ENCODE measurements at places on chromosomes 11 and 22.

DNA sequence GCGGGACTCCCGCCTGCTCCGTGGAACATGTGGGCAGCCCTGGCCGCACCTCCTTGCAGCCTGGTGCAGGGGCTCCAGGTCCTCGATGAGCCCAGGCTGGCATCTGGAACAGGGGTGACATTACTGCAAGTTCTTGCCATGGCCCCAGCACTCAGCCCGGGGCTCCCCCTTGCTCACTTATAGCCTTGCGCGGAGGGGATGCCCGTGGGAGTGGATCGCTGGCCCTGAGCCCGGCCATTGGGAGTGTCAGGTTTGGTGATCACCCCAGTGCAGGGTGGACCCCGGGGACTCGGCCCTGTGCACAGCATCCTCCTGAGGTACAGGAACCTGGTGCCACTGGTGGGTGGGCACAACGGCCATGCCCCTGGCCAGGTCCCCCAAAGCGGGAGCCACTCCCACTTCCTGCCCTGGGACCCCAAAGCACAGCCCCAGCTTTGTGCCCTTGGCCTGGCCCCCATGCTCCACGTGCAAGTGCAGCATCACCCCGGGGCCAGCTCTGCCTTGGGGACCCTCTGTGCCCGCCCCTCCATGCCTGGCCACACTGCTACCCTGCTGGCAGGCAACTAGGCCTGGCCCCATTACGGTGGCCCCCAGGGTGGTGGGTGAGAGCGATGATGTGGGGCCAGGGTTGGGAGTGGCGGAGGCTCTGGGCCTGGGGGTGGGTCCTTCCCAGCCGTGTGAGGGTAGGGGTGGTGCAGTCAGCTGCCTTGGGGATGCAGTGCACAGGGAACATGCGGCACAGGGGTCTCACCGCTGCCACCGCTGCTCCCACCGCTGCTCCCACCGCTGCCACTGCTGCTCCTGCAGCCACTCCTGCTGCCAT is 439.8 kb downstream of the TBC1D22A start:
- DNase-seq = no peak

DNA sequence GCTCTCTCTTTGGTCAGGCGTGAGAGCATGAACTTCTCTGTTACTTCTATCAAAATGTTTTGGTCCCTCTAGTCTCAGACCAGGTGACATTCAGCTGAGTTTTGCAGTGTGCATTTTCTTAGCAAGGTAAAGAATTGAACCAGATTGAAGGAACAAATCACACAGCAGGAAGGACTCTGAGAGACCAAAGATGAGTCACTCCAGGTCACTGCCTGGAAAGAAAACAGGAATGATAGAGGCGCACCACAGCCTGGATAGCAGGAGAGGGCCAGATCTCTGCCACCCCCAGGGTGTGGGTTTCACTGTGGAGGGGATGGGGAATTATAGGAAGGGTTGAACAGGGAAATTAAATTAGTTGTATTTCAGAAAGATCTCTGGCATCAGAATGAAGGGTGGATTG is 788.3 kb downstream of the NTM start:
- DNase-seq = no peak

- peak; percentile 59 for DNase-seq
Observed at GRCh38 chr11:22304337-22304961, 33.7 kb upstream of the SLC17A6 start.

GRCh38 chr11:90849312-90849711 is 626.5 kb upstream of the CHORDC1 start:
- no peak for DNase-seq
